ENCODE measurements at places on chromosomes 2 and 18.

DNA sequence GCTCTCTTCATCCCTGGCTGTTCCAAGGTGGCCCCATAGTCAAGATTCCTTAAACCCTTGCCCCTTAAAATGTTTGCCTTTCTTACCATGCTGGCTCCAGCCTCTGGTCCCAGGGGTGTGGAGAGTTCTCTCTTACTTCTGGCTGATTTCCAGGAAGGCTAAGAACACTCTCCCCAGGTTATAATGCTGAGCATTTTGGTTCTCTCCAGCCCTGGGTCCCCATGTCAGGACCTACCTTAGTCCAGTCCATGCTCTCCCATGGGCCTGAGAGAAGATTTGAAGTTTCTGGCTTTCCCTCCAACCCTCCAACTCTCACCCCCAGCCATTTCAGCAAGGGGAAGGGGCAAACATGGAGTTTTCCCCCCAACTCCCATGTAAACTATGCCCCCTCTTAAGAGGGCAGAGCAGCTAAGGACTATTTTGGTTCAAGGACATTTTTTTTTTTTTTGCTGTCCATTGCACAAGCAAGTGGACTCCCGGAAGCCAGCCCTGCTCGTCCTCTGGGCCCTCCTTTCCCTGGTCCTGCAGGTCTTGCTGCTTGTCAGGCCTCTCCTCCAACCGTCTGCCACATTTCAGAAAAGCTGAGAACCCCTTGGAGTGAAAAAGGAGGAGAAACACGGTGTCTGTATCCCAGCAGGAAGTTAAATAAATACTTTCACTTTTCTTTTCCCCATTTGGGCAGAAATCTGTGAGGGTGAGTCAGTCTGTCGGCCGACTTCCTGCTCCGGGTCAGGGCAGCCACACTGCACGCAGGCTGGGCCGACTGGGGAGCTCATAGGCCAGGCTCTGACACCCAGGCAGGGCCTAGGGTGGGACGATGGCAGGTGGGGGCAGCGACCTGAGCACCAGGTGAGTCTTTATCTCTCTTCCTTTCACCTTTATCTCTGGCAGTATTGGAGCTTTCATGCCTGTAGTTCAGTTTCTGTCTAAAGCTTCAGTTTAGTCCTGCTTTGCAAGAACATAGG lies at the start of gene SP140L:
Gene SP140L, plus strand, starts transcription at position 741 of the 965 bp plus-strand sequence. Its CDS starts 77 bp downstream, at position 818.
- peak within 1 kb of the TSS; percentile 6 for H3K4me3 ChIP-seq
- peaks cover 4% of the 10 kb centered on the region for H3K36me3 ChIP-seq
- peak within 1 kb of the TSS; percentile 93 for H3K27ac ChIP-seq
- DNase-seq, result peak; percentile 85
- no peaks in the 10 kb centered on the region for H3K27me3 ChIP-seq
- peaks cover 22% of the 10 kb centered on the region for H3K4me1 ChIP-seq

- no peak overlapping the region for H3K27ac ChIP-seq
- H3K36me3 ChIP-seq, result no peaks in the 10 kb centered on the region
- no peaks in the 10 kb centered on the region for H3K27me3 ChIP-seq
- no peak for DNase-seq
Measured at GRCh38 chr2:191999101-191999841, 152.4 kb upstream of the CAVIN2 start.

- peak overlapping the region; percentile 46 for H3K27ac ChIP-seq
- H3K27me3 ChIP-seq, result no peaks in the 10 kb centered on the region
- H3K4me1 ChIP-seq, result peaks cover 6% of the 10 kb centered on the region
- no peak for DNase-seq
- no peaks in the 10 kb centered on the region for H3K36me3 ChIP-seq
- H3K4me3 ChIP-seq, result no peak overlapping the region
Measured at GRCh38 chr2:40332191-40332826, 119.6 kb downstream of the SLC8A1 start.

- no peak overlapping the region for H3K27ac ChIP-seq
- DNase-seq, result no peak
- H3K27me3 ChIP-seq, result no peaks in the 10 kb centered on the region
- no peaks in the 10 kb centered on the region for H3K36me3 ChIP-seq
Measured at GRCh38 chr2:17422061-17422460, 96.2 kb downstream of the RAD51AP2 start.

GRCh38 chr2:148545390-148546256 lies 98.9 kb upstream of the EPC2 start:
- H3K4me3 ChIP-seq, result no peak overlapping the region
- no peaks in the 10 kb centered on the region for H3K27me3 ChIP-seq
- H3K4me1 ChIP-seq, result no peaks in the 10 kb centered on the region
- DNase-seq, result no peak
